GM23248 (cell line): ENCODE measurements at places on chromosomes 12 and 14. TPM values are rescaled to one million over a fixed set of nuclear protein-coding genes. Genes with fewer than 3 reads are reported as not detected.

- DNase-seq = no peak
Observed at GRCh38 chr12:45075587-45076282, 24.8 kb upstream of the DBX2 start.

- DNase-seq = no peak
Observed at GRCh38 chr12:125473501-125473900, 408.3 kb downstream of the AACS start.

DNA sequence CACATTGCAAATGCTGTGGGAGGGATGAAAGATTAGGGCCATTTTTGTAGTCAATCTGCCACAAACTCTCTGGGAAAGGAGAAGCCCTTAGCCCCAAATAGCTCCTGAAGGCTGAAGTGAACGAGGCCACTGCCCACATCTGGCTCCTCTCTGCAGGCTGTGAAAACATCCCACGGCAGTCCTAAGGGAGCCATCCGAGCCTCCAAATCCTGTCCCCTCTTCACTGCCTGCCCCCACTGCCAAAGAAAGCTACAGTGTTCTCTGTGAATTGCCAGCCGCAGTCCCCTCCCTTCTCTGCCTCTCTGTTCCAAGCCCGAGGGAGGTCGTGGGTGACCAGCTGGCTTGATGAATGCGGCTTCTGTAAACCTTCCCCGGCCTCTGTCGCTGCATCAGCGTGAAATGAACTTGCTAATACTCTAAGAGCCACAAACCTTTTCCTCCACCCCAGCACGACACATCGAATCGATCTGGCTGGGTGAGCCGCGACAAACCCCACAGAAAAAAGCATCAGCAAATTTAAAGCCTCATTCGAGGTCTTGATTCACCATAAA is 180.7 kb upstream of the NRXN3 start:
- no peak for DNase-seq

Gene SIRT4
- 1.4 TPM in 2 replicates for polyA plus RNA-seq

Gene SRRM4
- polyA plus RNA-seq = 0.03 TPM in 1 of 2 replicates, not detected in the other
